ENCODE measurements at places on chromosomes 16 and 17.

- no peaks in the 10 kb centered on the region for H3K36me3 ChIP-seq
- no peaks in the 10 kb centered on the region for H3K4me1 ChIP-seq
- H3K27me3 ChIP-seq, result peaks cover 12% of the 10 kb centered on the region
- H3K4me3 ChIP-seq, result no peak overlapping the region
These were observed 113.5 kb upstream of the RPL38 start for GRCh38 chr17:74089869-74090464.

GRCh38 chr16:87000001-87000400, 317.2 kb downstream of the C16orf95 start:
- no peak for DNase-seq
- no peaks in the 10 kb centered on the region for H3K36me3 ChIP-seq
- peaks cover 18% of the 10 kb centered on the region for H3K4me1 ChIP-seq
- no peak overlapping the region for H3K4me3 ChIP-seq

- no peak overlapping the region for H3K4me3 ChIP-seq
- H3K27ac ChIP-seq, result no peak overlapping the region
- DNase-seq, result no peak
- peaks cover 32% of the 10 kb centered on the region for H3K4me1 ChIP-seq
- no peaks in the 10 kb centered on the region for H3K27me3 ChIP-seq
These were observed 27.1 kb downstream of the HOXB1 start for GRCh38 chr17:48503747-48504146.

DNA sequence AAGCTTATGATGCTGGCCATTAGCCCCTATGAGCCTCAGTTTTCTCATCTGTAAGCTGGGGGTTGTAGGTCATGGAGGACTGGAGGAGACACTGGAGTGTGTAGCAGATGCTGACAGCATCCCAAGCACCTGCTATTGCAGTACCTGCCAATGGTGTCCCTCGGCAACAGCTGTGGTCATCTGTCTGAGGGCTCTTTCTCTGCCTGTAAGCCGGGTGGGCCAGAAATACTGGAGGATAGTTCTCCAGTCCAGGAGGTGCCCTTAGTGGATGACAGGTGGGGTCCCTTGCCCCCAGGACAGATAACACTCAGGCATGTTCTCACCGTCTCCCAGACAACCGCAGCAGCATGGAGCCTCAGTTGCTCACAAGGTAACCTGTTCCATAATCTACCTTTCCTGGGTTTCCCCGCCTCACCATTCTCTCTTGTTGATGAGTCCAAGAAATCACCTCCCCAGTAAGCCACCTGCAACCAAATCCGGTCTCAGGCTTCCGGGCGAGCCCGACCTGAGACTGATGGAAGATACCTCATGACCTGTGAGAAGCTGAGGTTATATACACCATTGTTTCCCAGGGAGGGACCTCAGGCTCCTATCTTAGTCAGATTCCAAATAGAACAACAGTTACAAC, 23.8 kb downstream of the NLRP1 start:
- H3K36me3 ChIP-seq, result no peaks in the 10 kb centered on the region
- DNase-seq, result no peak
- no peak overlapping the region for H3K27ac ChIP-seq
- no peaks in the 10 kb centered on the region for H3K27me3 ChIP-seq

DNA sequence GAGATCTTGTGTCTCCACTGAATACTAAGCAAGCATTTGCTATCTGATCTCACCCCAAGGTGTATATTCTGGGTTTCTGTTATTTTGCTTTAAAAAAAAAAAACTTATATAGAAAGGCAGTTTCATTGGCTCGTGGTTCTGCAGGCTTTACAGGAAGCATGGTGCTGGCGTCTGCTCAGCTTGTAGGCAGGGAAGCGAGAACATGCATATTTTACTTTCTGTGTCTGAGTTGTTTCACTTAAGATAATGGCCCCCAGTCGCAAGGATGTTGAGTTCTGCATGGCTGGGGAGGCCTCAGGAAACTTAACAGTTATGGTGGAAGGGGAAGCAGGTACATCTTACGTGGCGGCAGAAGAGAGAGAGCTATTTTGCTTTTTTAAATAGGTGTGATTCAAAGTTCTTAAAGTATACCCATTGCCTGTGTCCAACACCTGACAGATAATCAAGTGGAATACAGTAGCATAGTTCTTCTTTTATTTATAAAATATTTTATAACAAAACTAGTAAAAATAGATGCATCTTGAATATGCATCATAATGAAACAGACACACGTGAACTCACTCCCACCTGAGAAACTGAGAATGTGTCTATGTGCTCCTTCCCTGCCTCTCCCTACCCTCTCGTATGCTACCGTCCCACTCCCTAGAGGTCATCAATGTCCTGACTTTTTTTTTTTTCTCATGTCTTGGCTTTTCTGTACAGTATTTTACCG, 15.4 kb upstream of the ARHGAP17 start:
- H3K4me3 ChIP-seq, result no peak overlapping the region
- H3K27ac ChIP-seq, result no peak overlapping the region
- DNase-seq, result no peak
- H3K36me3 ChIP-seq, result no peaks in the 10 kb centered on the region

- H3K4me1 ChIP-seq, result peaks cover 55% of the 10 kb centered on the region
- H3K27me3 ChIP-seq, result no peaks in the 10 kb centered on the region
- DNase-seq, result peak; percentile 10
- H3K27ac ChIP-seq, result 0 out of 2 replicates have a peak overlapping the region, but pooled peaks have one; percentile 10
- H3K4me3 ChIP-seq, result no peak overlapping the region
These were observed 8.0 kb downstream of the ST3GAL2 start for GRCh38 chr16:70430667-70431536.

- peaks cover 14% of the 10 kb centered on the region for H3K4me1 ChIP-seq
- peaks cover 11% of the 10 kb centered on the region for H3K36me3 ChIP-seq
- no peak for DNase-seq
- no peaks in the 10 kb centered on the region for H3K27me3 ChIP-seq
- H3K27ac ChIP-seq, result no peak overlapping the region
- no peak overlapping the region for H3K4me3 ChIP-seq
These were observed 2.0 kb downstream of the C16orf87 start for GRCh38 chr16:46828943-46829342.

DNA sequence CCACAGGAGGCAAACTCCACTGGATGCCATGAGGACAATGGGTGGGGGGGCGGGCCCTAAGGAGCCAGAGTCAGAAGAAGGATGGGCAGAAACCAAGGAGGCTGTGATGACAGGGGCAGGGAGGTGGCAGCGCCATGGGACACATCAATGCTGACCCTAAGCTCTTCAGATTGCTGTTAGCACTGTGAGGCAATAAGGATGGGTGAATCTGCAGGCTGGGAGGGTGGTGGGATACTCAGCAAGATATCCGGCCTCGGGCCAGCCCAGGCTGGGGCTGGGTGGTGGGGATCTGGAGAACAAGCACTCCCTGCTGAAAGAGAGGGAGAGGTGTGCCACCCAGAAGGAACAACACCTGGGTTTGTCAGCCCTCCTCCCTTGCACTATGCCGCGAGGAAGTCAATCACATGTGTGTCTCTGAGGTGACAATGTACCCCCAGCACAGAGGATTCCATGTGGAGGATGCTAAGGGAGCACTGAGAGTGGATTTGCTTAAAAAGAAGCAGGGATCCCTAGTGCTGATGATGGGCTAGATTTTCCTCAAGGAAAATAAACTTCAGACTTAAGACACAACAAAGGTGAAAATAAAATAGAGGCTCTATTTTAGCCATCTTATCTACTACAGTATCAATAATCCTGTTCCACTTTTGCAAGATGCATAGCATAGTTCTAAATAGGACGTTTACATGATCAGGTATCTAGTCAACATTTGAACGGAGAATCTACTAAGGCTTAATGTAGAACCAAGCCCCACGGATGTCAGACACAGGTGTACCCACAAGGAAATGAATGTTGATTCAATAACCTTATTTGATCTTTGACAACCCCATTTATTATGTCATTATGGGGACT, 22.6 kb downstream of the SMPD3 start:
- H3K4me3 ChIP-seq, result no peak overlapping the region
- H3K36me3 ChIP-seq, result no peaks in the 10 kb centered on the region
- H3K4me1 ChIP-seq, result no peaks in the 10 kb centered on the region
- H3K27ac ChIP-seq, result no peak overlapping the region
- no peaks in the 10 kb centered on the region for H3K27me3 ChIP-seq

DNA sequence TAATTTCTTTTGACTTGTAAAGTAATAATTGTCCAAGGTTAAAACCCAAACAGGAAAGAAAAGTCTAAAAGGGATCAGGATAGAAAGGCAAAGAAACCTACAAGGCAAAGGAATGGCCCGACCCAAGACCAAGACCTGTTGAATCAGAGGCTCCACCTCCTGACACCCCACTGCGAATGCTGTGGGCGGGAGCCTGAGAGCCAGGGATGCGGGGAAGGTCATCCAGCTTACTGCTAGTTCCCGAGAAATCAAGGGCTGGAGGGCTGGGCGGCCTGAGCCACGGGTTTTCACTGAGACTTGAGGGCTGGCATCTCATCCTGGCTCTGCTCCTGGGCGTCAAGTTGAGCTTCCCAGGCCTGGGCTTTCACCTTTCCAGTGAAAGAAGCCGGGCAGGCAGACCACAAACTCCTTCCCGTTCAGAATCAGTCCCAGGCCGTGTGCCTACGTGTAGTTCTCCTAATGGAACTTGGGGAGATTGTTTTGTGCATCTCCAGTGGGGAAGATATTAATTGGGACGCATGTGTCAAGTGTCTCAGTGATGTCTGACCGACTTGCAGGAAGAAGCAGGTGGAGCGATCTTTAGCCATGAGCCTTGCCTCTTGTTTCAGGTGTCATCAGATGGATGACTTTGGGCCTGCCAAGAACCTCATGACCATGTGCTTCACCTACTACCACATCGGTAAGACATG, 36.9 kb downstream of the CIBAR2 start:
- H3K4me3 ChIP-seq, result no peak overlapping the region
- peaks cover 3% of the 10 kb centered on the region for H3K36me3 ChIP-seq
- no peak overlapping the region for H3K27ac ChIP-seq
